ENCODE measurements at places on chromosomes 2 and 18.

DNA sequence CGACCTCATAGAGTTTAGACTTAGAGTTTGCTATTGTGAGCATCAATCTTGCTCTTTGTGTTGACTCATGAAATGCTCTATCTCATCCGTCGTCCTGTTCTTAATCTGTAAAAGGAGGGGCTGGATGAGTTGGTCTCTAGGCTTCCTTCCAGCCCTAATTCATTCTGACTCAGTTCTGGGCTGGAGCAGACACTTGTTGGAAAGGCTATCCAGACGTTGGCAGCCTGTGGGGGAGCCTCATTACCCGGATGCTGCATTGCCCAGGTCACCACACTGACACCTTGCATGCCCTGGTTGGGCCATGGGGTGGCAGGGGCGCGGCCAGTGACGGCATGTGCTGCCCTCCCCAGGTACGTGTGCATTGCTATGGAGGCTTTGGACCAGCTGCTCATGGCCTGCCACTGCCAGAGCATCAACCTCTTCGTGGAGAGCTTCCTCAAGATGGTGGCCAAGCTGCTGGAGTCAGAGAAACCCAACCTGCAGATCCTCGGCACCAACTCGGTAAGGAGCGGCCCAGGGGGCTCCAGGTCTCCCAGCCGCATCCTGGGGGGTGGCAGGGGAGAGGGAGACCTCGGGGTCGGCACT, 61.5 kb downstream of the EFR3B start:
- no peak for DNase-seq

- DNase-seq, result no peak
Measured at GRCh38 chr2:219289537-219290361, 10.6 kb downstream of the DNAJB2 start.

DNA sequence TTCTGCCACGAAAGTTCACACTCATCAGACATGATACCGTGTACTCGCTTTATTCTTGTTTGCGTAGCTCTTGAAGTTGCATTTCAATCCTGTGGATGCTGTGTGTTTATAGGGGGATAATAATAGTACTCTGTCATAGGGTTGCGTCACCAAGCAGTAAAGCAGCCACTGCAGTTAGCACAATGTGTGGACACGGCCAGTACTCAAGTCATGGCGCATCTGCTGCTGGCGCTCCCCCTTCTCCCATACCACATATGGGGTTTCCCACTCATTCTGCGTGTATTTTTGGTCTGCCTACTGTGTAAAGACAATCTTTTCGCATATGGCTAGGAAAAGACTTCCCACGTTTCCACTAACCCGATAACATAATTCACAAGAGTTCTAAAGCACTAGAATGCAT, 2.1 kb upstream of the ZBTB14 start:
- DNase-seq, result no peak

DNA sequence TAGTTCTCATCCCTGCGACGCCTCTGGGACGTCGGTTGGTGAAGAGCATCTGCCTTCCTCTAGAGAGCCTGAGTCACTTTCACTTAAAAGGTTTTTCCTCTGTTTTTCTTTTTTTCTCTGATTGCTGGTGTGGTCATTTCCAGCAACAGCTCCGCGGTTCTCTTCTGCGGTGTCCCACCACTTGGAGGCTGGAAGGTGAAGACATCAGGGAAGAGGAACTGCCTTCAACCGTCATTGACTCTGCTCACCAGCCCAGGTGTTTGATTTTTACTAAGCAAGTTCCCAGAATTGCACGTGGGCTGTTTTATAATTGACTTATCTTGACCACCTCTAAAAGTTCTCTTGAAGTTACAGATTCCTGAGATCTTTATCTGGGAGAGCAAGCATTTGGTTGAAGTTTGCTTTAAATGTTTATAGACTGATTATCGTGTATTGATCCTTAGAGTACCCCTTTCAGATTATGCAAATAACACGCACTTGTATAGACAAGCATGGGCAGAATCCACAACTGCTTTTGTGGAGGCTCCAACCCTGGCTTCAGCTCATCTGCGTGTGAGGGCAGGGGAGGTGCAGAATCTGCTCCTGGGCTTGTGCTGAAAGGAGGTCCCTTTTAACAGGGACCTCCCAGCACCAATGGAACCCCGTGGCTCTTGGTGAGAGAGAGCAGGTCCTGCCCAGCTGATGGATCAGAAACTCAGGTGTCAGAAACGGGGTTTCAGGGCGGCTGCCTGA, 3.5 kb downstream of the CTDP1 start:
- no peak for DNase-seq

DNA sequence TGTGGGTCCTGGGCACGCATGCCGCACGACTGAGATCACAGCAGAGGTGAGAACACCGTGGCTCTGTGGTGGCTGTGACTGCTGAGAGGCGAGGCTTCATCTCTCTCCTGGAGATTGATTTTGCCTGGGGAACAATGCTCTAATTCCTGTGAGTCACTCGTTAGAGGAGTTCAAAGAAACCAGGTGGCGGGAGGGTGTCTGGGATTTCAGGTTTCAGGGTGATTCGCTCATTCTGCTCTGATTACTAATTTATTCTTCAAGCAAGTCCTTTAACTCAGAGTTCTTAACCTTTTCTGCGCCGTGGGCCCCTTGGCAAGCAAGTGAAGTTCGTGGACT, 56.3 kb downstream of the GLI2 start:
- DNase-seq, result no peak

GRCh38 chr2:84876369-84876768, 4.5 kb downstream of the TRABD2A start:
- no peak for DNase-seq

GRCh38 chr2:215535125-215535668, 99.3 kb upstream of the FN1 start:
- DNase-seq, result no peak

GRCh38 chr2:10982931-10983701, 71.4 kb downstream of the KCNF1 start:
- DNase-seq, result no peak

- no peak for DNase-seq
Measured at GRCh38 chr2:73202156-73203054, at the start of gene NOTO. Gene NOTO, plus strand, starts transcription at chr2:73202574. Its CDS starts 93 bp downstream, at chr2:73202667.

- no peak for DNase-seq
Measured at GRCh38 chr2:50291610-50292009, 740.3 kb downstream of the NRXN1 start.

DNA sequence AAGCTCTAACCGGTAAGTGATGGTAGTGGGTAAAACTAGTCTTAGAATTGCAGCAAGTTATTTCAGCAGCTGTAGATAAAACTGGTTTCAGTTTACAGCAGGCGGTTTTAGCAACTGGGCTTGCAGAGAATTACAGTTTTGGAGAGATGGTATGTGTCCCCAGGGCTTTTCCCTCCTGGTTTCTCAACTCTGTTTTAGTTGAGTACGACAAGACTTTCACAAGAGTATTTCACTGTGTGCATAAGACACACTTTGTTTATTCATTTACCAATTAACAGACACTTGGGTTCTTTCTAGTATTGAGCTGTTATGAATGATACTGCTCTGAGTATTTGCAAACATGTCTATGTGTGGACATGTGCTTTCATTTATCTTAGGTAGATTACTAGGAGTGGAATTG, 65.6 kb upstream of the RFX8 start:
- DNase-seq, result no peak

DNA sequence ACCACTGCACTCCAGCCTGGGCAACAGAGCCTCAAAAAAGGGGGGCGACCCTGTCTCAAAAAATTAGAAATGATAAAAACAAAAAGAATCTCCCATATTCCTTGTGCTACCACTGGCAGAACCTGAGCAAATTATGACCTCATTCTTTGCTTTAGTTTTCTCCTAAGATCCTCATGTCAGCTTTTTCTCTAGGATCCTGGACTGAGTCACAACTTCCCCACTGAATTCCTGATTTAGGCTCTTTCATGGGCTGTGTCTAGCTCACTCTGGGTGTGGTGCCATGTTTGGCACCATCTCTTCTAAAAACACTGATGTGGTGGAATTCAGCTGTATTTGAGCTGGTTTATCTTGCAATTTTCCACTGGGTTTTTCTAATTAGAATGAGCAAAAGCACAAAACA, 37.1 kb downstream of the EXOC6B start:
- DNase-seq, result no peak

GRCh38 chr18:10488017-10488416, 33.6 kb downstream of the APCDD1 start:
- no peak for DNase-seq

DNA sequence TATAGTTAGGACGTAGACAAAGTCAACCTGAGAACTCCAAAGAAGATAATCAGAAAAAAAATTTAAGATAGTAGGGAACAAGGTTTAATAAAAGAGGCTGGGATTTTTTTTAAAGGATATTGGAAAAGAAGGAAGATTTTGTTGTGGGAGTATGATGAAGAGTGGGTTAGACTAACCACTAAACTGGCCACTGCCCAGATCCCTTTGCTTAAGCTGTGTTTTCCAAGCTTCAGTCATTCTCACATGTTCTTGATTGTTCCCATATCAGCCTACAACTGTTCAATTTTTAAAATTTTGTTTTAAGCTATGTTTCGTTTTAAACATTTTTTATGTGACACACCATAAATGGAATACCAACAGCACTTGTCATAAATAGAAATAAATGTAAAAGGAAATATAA, 284.5 kb upstream of the MMADHC start:
- DNase-seq, result no peak

GRCh38 chr2:118841450-118841827, 6.0 kb downstream of the EN1 start:
- DNase-seq, result no peak

DNA sequence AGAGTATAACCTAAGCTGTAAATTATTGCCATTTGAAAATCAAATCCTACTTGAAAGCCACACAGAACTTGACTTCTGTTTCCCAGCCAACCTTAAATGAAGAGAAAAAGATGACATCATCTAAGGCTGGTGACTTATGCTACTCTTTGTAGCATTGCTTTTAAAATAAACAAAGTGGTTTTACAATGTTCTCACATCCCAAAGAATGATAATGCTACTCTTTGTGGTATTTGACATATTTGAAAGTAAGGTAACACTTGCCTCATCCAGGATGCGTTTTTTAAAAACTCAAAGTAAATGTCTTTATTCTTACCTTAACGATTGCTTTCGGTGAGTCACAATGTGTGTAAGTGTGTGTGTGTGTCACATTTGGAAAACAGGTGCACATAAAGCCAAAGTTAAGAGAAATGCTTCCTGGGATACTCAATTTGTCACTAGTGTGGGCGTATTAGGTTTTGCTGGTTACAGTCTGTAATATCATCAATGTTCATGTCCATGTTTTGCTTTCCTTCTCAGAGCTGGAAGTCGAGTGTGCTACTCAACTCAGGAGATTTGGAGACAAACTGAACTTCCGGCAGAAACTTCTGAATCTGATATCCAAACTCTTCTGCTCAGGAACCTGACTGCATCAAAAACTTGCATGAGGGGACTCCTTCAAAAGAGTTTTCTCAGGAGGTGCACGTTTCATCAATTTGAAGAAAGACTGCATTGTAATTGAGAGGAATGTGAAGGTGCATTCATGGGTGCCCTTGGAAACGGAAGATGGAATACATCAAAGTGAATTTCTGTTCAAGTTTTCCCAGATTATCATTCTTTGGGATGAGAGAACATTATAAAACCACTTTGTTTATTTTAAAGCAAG, 2.6 kb downstream of the PMAIP1 start:
- DNase-seq, result no peak

DNA sequence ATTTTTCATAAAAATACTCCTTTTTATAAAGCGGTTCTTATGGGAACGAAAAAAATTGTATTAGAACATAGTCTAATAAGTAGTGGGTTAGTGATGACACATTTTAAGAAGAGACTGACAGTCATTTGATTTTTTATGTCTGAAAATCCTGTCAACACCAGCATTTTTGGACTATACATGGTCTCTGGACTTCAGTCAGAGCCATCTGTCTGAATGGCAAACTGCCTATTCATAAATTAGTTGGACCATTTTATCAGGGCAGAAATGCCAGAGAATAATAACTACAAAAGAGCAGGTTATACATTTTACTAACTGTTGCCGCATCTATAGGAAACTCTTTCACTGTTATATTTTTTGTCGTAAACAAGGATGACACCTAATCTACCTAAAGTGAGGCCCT, 437.6 kb downstream of the ZNF804A start:
- DNase-seq, result no peak

- DNase-seq, result no peak
Measured at GRCh38 chr2:101190747-101191516, 39.8 kb upstream of the TBC1D8 start.

DNA sequence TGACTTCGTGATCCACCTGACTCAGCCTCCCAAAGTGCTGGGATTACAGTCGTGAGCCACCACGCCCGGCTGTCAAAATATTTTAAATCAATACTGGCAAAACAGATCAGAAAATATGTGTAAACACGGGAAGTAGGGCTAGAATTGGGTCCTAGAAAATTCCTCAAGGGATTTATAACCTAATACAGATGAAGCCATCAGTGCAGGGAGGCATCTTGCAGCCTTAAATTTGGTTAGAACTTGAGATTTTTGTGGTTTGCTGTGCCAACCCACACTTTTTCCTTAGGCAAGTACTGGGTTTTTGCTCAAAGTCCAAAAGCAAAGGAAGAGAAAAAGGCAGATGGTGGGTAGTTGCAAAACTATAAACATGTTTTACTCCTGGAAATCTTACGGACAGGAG, 33.7 kb upstream of the NFE2L2 start:
- no peak for DNase-seq

DNA sequence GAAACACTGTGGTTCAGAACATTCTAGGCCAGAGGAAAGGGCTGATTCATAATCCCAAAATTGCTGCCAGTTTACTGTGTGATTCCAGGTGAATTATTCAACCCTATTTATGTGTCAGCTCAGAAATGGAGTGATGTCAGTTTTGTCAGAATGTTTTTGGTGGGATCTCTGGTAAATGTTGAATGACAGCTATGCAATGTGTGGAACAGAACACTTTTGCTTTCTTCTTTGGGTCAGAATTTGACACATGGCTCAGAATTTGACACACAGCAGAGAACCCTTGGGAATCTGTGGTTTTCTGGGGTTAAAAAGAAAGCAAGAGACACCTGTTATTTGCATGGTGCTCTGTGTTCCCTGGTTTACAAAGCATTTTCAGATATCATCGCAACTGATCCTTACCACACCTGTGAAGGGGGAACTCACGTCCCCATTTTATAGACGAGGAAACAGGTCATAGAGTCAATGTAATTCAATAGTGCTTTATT, 1.6 kb upstream of the MTA3 start:
- DNase-seq, result no peak

DNA sequence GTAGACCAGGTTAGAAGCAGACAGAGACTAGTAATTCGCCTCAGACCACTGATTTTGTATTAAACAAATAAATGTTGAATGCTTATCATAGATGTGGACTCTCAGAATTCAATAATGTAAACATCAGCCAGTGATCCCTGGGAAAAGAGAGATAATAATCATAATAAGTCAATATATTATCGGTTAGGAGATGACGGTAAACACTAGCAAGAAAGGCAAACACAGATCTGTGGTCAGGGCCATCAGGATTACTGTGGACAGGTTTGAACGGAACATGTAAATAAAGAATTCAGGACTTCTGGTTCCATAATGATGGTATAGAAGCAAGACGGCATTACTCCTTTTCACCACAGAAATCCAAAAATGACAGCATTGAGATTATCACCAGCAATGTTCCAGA, 861.6 kb downstream of the CBLN2 start:
- DNase-seq, result no peak

- DNase-seq, result no peak
Measured at GRCh38 chr18:56108478-56109367, 520.7 kb upstream of the TCF4 start.

All from stimulated activated CD4-positive, alpha-beta T cell treated with anti-CD3 and anti-CD28 coated beads, Interleukin-1b, Interleukin-23, amount 100 ng/mL, for 1 hour (primary cell).